ENCODE measurements at places on chromosomes 6 and 20.

DNA sequence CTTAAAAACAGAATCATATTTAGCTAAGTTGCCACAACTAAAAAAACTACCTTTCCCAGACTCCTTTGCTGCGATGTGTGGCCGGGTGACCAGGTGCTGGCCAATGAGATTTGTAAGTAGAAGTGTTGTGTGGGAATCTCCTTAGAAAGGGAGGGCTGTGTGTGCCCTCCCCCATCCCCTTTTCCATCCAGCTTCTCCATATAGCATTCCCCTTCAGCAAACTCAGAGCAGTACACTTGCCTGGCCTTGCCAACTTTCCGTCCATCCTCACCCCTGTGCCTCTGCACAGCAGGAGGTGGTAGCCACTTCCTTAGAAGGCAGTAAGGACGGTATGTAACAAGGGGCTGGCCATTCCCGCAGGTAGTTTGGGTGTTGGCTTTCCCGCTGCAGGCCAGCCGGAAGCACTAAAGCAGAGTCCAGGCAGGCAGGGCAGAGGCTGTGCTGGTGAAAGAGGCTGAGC is 22.3 kb upstream of the KCNK16 start:
- no peak for DNase-seq

- DNase-seq: no peak
Measured at GRCh38 chr6:29958046-29958445, 15.7 kb downstream of the HLA-A start.

DNA sequence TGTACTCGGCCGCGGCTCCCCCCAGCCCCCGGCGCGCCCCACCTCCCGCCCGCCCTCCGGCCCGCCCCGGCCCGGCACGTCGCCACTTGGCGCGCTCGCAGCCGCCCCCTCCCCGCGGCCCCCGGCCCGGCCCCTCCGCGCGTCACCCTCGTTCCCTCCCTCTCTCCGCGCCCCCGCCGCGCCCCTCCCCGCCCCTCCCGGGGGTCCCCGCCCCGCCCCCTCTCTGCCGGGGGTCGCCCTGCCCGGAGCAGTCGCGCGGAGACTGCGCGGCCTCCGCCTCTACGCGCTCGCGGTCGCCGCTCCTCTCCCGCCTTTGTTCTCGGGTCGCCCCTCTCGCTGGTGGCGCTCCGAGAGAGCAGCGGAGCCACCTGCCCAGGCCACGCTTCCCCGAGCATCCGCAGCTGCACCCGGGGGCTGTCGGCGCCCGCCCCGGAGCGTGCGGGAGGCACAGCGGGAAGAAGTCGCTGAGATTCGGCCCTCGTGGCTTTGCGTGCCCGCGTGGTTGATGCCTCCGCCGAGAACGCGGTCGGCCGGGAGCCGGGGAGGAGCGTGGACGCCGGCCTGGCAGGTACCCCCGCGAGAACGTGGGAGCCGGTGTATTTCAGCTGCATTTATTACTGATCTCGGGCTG is at the start of gene PHF10:
Gene PHF10 (minus strand): TSS at position 7 of the 631 bp plus-strand sequence. CDS start 569 bp downstream, outside the sequence.
- peak; percentile 67 for DNase-seq

GRCh38 chr6:108781419-108782100 is 66.7 kb upstream of the ARMC2 start:
- DNase-seq: no peak

GRCh38 chr20:20702330-20703245 is 9.9 kb downstream of the RALGAPA2 start:
- DNase-seq: no peak

DNA sequence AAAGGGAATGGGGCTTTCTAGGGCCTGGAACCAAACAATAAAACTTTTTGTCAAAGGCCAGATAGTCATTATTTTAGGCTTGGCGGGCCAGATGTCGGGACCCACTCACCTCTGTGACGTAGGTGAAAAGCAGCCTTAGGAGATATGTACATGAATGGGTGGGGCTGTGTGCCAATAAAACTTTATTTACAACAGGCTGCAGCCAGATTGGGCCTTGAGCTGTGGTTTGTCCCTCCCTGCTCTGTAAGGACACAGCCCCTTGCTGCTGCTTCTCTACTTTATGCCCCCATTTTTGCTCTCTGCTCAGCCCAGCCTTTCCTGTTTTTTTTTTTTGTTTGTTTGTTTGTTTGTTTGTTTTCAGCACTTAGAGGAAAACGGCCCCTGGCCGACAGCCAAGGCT is 32.7 kb downstream of the CDH4 start:
- DNase-seq: no peak

- no peak for DNase-seq
Measured at GRCh38 chr6:45086360-45087084, 241.6 kb upstream of the RUNX2 start.

GRCh38 chr6:16028966-16029365 is 99.9 kb upstream of the MYLIP start:
- DNase-seq: no peak

GRCh38 chr6:110282412-110282811 is 75.7 kb downstream of the METTL24 start:
- DNase-seq: no peak

DNA sequence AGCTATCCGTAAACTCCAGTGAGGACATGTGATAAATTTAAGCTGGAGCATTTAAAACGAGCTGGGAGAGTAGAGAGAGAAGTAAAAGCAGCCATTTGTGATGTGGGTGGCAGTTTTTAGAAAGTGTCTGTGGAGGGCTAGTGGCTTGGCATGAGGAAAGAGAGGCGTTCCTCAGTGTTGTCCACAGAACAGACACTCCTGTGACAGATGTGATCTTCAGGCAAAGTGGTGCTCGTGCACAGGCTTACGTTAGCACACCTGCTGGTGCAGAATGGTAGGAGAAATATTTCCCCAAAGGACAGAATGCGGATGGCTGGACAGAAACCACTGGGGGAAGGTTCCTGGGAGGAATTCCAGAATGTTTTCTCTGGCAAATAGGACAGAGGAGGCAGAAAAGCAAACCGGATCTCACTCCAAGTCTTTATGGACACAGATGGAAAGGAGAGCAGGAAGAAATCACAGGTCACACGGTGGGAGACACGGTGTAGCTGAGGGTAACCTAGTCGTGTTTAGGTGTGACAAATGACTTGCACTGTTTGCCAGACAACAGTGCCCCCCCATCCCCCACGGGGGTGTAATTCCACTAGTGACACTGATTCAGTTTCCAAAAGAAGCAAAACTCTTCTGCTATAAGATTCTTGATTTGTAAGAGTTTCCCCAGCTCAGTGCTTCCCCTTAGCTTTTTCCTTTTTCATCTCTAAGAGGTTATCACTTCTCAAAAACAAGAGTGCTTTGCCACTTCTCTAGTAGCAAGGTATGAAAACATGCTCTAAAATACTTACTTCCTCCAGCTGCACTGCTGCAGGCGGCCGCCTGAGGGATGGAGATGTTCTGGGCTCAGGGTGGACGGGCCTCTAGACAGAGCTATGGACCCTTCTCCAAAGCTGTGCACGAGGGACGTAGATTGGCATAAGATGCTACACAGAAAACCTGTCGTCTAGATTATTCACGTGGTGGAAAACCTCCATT is 293.2 kb downstream of the QKI start:
- DNase-seq: no peak

GRCh38 chr6:139983555-139984276 is 609.3 kb upstream of the CITED2 start:
- DNase-seq: no peak

DNA sequence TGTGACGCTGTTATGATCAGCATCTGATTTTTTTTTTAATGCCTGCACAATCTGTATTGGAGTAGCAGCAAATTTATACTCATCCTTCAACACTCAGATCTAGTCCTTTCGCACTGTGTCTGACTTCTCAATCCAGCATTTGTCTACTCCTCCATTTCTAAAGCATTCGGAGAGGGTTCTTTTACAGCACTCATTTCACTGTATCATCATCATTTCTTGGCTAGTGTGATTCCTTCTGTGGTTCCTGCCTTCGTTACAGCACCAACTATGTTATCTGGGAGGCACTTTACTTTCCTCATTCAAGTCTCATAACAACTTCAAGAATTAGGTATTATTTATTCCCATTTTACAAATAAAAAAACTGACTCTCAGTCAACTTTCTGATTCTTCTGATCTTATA is 18.0 kb downstream of the NUDT3 start:
- DNase-seq: no peak

DNA sequence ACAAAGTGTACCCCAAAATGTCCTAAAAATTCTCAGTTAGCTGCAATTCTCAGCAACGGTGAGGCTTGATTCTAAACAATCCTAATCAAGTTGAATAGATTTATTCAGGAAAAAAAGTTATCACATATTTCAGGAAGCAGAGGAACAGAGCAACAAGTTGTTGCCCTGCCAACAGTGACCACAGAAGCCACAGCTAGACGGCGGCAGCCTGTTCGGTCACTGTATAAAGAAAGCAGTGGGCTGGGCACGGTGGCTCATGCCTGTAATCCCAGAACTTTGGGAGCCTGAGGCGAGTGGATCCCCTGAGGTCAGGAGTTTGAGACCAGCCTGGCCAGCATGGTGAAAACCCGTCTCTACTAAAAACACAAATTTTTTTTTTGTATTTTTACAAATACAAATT is 171.2 kb upstream of the BMP5 start:
- DNase-seq: no peak

GRCh38 chr6:168598251-168599117 is 157.5 kb downstream of the SMOC2 start:
- no peak for DNase-seq

DNA sequence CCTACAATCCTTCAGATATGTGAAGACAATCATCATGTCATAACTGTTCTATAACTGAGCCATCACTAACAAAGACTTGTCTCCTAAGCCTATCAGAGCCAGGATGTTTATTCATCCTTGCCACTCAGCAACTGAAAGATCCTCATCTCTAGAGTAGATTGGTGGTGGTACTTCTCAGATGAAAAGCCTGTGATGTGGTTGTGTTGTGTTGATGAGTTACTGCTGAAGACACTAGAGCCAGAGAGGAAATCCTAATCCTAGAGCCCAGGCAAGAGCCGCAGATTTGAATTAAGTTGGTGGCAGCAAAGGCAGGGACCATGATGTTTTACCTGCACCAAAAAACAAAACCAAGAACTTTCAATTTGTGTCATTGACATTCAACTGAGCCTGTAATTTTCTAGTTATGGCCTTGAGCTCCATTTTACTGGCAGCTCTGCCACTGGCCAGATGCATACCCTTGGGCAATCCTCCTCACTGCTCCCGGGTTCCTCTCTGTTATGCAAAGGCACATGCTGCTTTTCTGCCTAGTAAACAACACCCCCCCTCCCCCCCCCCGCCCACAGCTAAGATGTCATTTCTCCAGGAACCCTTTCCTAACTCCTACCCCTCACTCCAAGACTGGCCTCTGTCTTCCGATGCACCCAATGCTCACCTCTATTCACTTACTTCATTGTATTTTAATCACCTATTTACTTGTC is 50.2 kb upstream of the REV3L start:
- DNase-seq: peak; percentile 86

DNA sequence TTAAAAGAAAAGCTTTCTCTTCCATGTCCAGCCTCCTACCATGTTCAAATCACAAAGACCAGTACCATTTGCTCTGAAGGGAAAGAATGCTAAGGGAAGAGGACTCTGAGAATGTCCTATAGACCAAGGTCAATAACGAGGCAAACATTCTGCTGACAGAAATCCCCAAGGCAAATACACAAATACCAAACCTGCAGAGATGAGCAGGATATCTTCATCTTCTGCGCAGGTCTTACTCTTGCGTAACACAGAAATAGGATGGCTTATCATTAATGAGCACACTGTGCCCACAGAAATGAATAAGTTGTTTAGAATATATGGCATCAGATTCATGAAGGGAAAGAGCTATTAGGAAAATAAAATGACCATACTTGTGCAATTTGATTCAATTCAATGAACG is 137.3 kb downstream of the BTBD9 start:
- DNase-seq: no peak

- no peak for DNase-seq
Measured at GRCh38 chr6:20014508-20014907, 177.3 kb downstream of the ID4 start.

DNA sequence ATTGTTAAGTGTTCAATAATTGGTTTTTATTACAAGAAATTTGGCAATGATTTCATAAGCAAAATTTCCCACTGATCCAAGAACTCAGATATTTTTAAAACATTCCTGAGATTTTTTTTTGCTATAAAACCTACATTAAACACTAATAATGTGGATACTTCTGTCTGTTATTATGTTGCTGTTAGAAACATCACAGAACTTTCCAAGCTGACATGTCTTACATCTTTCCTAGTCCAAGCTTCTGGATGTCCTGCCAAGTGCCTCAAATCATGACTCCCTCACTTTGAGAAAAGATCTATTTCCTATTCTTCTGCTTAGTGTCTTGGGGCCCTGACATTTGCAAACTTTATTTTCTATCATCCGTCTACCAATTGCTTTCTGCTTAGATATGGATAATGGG is 110.8 kb downstream of the RFPL4B start:
- DNase-seq: no peak

DNA sequence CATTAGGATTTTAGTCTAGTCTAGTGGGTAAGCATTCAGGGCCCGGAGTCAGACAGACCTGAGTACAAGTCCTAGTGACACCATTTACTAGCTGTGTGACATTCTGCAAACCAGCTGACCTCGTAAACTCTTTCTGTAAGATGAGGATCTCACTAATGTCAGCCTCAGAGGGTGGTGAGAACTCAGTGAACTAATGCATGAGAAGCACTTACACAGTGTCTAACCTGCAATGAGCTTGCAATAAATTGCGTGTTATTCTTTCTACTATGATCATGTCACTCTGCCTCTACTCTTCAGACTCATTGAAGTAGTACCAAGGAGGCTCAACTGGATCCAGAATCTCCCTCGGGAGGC is 41.1 kb upstream of the ZNF831 start:
- DNase-seq: no peak

DNA sequence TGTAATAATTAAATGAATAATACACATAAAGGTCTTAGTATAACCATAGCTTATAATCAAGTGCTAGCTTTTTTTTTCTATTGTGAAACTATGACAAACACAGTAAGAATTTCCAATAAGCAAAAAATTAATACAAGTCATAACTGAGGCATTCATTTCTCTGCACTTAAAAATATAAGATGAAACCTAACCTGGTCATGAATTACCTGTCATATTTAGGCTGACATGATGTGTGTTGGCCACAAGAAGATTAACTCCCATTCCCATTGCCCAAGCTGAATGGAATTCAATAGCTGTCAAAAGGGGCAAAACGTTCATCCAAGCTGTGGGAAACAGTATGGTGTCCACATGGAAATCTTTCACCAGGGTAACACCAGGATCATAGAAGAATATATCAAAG is 5.4 kb downstream of the VNN2 start:
- no peak for DNase-seq

DNA sequence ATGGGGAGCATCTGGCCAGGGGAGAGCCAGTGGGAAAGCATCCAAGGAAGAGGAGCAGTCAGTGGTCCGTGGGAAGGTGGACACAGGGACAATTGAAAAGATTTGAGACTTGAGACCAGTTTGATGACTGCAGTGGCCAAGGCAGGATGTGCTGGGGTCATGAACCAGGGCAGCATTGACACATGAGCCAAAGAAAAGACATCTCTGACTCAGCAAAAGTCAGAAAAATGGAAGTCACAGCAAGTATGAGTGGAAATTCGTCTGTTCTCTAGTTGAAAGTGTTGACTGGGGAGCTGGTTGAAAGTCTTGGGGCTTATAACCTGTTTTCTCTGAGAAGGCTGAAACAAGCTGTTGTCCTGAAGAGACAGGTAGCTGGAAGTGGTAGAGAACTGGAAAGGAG is 31.3 kb downstream of the RAB22A start:
- no peak for DNase-seq
